ENCODE measurements at places on chromosomes 3 and 15.

DNA sequence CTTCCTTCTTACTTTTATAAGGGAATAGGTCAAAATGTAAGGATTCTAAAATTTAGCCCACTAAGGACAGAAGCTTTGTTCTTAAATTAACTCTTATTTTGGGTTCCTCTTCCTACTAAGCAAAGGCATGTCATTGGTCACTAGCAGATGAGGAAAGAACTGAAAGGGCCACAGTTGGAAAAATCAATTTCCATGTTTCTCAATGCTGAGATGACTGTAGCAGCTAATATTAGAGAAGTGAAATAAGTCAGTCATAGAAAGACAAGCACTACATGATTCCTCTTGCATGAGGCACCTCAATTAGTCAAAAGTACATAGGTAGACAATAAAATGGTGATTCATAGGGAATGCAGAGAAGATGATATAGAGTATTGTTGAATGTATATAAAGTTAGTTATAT is 353.7 kb downstream of the RSL24D1 start:
- DNase-seq = no peak

GRCh38 chr15:53634517-53635106 is 124.9 kb downstream of the WDR72 start:
- DNase-seq = no peak

- no peak for DNase-seq
Measured at GRCh38 chr3:171165983-171166382, 139.5 kb upstream of the SLC2A2 start.

DNA sequence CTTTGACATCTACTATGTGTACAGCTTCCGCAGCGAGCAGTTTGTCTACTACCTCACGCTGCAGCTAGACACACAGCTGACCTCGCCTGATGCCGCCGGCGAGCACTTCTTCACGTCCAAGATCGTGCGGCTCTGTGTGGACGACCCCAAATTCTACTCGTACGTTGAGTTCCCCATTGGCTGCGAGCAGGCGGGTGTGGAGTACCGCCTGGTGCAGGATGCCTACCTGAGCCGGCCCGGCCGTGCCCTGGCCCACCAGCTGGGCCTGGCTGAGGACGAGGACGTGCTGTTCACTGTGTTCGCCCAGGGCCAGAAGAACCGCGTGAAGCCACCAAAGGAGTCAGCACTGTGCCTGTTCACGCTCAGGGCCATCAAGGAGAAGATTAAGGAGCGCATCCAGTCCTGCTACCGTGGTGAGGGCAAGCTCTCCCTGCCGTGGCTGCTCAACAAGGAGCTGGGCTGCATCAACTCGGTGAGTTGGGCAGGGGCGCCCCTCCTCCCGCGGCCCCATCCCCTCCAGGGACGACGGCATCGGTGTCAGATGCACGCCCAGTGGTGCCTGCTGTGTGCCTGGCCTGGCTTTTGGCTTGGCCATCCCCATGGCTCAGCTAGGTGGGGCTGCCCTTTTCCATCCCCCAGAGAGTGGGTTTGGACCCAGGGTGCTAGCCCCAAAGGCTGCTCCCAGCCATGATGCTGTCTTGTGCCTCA is 6.6 kb downstream of the PLXNA1 start:
- DNase-seq = no peak

DNA sequence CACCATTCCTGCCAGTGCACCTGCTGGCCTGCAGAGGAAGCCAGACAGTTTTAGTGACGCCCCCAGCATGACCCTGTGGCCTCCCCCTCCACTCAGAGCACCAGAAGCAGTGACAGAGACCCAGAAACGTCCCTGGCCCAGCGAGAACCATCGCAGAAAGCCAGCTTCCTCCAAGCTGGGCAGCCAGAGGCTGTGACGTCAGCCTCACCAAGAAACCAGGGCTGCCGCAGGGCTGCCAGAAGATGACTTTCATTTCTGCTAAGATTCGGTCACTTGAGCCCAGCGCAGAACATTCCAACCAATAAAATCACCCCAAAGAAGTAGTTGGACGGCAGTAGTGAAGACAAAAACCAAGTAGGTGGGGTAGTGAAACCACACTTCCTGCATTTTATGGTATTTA is 29.6 kb upstream of the RPL32 start:
- peak; percentile 37 for DNase-seq

- DNase-seq = no peak
Measured at GRCh38 chr3:173893066-173893465, 495.5 kb downstream of the NLGN1 start.

DNA sequence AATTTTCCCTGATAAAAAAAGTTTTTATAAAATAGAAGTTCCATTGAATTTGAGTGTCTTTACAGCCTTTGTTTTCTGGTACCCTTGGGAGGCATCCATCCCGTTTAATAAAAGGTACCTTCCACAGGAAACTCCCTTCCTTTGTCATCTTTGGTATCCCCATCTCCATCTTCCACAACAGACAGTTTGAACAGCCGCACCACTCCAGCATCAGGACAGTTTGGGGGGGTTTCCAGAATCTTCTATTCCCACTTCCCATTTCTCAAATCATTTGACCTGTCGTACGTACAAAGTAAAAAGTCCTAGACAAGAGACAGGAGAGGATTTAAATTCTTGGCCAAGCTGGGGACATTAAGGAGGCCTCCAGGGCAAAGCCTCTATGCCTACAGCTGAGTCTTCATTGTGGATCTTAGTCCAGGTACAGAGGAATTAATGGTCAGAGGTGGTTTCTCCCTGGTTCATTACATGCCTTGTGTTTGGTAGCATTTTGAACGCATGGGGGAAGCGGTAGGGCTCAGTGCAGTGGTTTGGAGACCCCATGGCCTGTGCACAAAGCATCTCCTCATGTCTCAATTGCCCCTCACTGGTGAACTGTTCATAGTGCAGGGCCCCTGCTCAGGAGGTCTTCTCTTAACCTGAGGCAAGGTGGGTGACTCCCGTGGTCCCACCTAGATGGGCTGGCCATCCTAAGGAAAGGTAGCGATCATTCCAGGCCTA is 19.4 kb upstream of the BCL2A1 start:
- no peak for DNase-seq

DNA sequence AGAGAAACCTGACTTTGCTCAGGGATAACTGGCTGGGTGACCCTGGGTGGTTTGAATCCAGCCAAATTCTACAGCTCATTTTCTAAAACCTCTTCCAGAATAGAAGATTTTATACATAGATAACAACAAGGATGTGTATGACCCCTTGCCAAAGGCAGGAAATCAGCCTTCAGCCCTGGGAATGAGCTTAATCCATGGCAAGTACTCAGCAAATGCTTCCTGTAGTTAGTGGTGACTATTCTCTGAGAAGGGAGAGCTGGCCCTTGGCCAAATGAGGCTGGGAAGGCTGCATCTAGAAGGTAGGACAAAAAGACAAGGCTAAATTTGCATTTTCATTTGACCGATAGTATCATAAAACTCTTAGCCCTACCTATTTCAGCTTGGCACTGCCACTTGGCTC is 4.6 kb upstream of the HACD3 start:
- no peak for DNase-seq

DNA sequence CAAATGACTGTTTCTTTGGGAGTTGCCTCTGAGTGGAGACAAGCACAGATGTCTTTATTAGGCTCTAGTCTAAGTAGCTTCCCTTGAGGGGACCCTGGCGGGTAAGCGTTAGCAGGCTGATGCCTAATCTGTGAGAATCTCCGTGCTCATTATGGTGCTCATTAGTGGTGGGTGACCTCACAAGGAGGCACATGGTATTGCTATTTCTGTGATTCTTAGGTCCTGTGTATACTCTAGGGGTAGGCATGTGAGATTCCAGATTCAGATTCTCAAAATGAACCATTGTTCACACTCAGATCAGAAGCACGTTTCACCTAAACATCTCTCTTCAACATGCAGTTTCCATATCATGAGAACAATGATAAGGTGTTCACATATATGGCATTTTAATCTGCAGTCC is 809.7 kb downstream of the NR2F2 start:
- DNase-seq = no peak

GRCh38 chr3:159348431-159348830 is 546.6 kb downstream of the MFSD1 start:
- DNase-seq = no peak

DNA sequence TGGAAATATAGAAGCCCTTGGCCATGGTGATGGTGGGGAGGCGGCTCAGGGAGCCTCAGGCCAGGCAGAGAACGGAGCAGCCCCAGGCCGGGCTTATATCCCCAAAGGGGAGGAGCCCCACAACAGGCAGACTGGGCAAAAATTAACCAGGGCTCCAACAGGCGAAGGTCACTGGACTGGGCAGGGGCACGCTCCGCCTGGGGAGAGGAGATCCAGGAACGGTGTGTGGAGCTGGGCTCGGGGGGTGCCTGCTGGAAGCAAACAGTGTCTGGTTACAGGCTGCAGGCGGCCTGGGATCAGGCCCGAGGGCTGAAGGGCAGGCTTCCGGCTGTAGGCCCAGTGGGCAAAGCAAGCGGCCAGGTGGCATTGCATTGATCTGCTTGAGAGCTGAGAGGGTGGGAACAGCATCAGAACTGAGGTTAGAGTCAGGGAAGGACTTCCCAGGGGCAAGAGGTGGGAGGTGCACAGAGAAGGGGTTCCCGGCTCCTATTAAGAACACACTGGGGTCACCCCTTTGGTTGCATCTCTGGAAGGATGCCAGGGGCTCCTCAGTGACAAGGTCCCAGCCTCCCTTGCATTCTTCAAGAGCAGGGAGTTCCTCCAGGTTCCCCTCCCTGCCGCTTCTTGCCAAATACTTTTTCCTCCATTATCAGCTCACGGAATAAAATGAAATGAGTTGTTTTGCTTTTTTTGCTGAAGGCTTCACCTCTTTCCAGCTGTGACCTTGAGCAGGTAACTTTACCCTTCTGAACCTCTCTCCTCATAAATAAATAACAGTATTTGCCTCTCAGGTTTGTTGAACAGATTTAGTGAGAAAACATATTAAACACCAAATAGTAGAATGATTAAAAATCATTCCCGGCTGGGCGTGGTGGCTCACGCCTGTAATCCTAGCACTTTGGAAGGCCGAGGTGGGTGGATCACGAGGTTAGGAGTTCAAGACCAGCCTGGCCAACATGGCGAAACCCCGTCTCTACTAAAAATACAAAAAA is 7.8 kb downstream of the ANPEP start:
- no peak for DNase-seq

GRCh38 chr3:177322881-177323280 is 125.6 kb upstream of the TBL1XR1 start:
- DNase-seq = no peak

- no peak for DNase-seq
Measured at GRCh38 chr3:153379516-153379915, 217.5 kb downstream of the RAP2B start.

DNA sequence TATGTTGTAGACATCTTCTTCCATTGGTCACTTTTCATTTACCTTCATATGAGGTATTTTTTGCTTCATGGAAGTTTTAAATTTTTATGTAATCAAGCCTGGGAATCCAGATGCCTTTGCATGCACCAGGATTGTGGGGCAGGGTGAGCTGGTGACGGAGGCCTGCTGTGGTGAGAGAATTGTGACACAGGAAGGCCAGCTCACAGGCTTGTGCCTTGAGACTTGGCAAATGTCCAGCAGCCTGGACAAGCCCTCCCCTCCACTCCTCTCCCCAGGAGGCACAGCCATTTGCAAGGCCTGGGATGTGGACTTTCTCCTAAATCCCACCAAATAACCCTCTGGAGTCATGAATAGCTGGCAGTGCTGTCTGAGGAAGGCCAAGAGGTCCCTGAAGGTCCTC is 67.4 kb downstream of the RHCG start:
- no peak for DNase-seq

DNA sequence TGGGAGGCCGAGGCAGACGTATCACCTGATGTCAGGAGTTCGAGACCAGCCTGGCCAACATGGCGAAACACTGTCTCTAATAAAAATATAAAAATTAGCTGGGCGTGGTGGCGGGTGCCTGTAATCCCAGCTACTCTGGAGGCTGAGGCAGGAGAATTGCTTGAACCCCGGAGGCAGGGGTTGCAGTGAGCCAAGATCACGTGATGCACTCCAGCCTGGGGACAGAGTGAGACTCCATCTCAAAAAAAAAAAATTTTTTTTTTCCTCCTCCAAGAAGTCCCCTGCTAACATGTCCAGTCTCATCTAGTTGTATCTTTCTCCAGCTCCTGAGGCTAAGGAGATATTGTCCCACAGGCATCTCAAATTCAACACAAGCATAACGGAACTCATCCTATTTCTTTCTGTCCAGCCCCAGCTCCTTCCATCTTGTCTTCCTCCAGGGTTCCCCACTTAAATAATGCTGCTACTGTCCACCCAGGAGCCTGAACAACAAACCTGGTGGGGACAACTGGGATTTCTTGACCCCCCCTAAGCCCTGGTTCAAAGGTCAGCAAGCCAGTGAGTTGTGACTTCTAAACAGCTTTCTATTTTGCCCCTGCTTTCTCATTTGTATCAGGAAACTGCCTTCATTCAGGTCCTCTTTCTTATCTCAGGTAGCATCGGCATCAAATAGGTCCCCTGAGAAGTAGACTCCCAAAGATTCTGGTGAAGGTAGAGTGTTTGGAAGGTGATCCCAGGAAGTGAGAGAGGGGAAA is 4.1 kb upstream of the MEF2A start:
- DNase-seq = no peak

GRCh38 chr3:26920646-26921478 is 298.3 kb downstream of the LRRC3B start:
- peak; percentile 31 for DNase-seq

- no peak for DNase-seq
Measured at GRCh38 chr3:171556574-171557145, 96.5 kb upstream of the TNIK start.

DNA sequence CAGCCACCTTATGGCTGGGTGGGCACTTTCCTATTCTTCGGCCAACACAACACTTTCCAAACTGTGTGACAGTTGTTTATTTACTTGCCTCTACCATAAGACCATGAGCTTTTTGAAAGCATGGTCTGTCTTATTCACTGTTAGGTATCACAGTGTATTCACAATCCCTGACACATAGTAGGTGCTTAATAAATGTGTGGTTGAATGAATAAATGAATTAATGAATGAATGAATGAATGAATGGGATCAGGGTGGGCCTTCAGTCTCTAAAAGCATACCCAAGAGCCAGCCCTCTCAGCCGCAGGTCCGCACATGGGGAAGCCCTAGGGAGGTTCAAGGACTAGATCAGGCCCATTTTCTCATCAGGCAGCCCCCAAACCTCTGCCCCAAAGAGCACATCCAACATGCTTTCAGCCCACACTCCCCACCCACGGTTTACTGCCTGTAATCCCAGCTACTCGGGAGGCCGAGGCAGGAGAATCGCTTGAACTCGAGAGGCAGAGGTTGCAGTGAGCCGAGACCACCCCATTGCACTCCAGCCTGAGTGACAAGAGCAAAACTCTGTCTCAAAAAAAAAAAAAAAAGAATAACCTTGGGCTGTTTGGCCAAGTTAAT is 95.9 kb downstream of the LIPC start:
- no peak for DNase-seq

- DNase-seq = peak; percentile 88
Measured at GRCh38 chr15:99986297-99987118, 253.3 kb upstream of the LYSMD4 start.

Data from pons (tissue), 1 donor.